ENCODE measurements at places on chromosomes 4 and X. TPM values are rescaled to one million over a fixed set of nuclear protein-coding genes. Genes with fewer than 3 reads are reported as not detected.

Gene SMIM10L2A
- total RNA-seq = 0.25 TPM

Gene PABPC5
- total RNA-seq = not detected

Gene NPNT
- total RNA-seq = not detected

Gene UGDH
- total RNA-seq = 31.3 TPM

Gene AMTN
- total RNA-seq = not detected

Gene MAGEE1
- 3.8 TPM for total RNA-seq

DNA sequence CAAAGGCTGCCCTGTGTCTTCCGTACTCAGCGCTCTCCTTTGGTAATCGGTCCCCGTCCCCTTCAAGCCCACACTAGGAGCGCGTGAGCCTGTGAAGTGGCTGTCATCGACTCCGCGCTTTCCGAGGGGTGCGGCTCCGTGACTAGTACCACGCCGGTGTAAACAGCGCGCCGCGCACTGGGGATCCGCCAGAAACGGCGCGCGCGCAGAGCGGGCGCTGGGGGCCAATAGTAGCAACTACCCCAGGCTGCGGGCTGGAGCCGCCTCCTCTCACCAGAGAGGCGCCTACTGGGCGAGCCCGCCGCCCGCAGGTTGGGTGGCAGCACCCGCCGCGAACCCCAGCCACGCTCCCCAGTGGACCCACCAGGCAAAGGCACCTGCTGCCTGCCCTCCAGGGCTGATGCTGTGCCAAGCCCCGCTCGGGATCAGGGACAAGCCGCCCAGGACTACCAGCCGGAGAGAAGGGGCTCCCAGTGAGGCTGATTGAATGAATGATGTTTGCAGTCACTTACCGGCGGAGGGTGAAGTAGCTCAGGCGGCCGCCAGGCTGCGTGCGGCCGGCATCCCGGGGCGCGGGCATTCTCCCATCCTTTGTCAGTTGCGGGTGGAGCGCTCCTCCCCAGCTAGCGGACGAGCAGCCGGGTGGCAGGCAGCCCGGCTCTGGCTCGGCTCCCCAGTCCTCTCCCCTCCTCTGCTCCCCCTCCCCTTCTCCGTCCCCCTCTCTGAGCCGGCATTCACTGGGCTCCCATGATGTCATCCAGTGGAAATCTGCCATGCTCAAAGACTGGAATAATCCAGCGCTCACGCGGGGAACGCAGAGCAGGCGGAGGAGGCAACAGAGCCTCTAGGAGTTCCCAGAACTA lies 370.3 kb upstream of the SMIM31 start:
- DNase-seq = peak; percentile 35

- DNase-seq = no peak
Measured at GRCh38 chr4:48258845-48259397, 10.7 kb downstream of the TEC start.

DNA sequence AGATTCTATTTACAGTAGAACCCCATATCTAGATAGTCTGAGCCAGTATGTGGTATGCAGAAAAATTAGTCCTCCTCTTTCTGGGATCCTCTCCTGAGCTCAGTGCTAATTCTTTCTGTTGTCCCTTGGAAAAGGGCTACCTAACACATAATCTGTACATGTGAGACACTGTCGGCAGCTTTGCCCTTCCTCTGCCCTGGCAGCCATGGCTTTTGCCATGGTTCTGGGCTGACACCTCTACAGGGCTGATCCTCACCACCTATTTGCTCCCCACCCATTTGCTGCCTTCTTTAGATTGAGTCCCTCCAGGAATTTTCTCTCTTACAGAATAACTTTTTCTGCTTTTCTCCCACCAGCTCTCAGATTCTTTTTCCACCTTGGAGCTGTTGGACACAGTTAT lies 64.7 kb upstream of the MAP9 start:
- no peak for DNase-seq

GRCh38 chrX:129738466-129739308 lies at the start of gene XPNPEP2:
Gene XPNPEP2, plus strand, starts transcription at chrX:129738979. Its CDS starts 235 bp downstream, at chrX:129739214.
- no peak for DNase-seq

DNA sequence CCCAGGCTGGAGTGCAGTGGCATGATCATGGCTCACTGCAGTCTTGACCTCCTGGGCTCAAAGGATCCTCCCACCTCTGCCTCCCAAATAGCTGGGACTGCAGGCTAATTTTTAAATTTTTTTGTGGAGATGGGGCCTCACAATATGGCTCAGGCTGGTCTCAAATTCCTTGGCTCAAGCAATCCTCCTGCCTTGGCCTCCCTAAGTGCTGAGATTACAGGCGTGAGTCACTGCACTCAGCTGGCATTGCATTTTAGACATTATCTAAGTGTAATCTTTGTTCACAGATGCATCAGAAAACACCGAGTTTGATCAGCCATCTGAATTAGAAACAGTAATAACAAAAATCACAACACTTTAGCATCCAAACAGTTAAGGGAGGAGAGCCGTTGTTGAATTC lies 53.4 kb upstream of the CBR4 start:
- no peak for DNase-seq

DNA sequence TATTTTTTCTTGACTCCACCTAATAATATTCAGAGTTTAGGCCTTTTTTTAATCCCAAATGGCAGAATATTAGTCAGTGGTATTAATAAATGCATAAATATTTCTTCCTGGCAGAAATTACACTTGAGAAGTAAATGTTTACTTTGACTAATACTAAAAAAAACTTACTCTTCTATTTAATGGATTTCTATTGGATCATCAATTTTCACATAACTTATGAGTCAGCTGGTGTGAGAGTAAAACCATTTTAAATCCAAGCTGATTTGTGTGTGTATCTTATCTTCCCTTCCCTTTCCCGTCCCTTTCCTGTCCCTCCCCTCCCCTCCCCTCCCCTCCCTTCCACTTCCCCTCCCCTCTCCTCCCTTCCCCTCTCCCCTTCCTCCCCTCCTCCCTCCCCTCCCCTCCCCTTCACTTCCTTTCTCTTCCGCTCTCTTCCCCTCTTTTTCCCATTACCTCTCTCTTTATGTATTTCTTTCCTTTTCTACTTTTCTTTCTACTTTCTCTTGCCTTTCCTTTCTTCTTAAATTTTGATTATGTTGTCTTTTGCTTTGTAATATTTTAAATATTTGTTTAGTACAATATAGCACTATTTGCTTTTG lies 630.1 kb upstream of the EPHA5 start:
- DNase-seq = no peak

DNA sequence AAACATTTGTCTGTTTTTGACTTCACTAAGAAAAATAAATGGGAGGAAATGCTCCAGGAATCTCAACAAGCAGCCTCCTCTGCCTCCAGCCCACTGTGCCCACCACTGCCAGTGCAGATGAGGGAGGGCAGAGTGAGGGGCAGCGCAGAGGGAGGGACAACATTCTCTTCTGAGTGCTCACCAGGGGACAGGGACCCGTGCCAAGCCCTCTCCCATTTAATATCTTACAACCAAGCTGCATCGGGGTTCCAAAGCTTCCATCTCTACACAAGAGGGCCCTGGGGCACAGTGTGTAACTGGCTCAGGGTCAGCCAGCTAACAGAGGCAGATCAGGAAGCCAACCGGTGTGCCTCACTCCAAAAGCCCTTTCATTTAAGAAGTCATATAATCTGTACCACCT lies 120.4 kb downstream of the NSUN7 start:
- DNase-seq = no peak

DNA sequence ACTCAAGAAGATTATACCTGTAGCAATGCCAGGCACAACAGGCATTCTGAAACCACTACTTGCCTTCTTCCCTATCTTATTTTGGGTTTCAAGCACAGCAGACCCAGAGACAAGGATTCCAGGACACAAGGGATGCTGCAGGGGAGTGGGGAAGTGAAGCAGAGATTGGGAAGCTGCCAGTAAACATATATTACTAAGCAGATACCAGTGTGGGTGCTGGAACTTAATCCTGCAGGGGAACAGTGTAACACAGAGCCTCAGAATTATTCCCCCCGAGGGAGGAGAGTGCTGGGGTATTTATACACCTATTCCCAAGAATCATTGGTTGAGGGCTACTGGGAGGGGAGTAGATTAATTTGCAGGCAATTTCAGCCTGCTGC lies 33.3 kb upstream of the MAML3 start:
- no peak for DNase-seq

DNA sequence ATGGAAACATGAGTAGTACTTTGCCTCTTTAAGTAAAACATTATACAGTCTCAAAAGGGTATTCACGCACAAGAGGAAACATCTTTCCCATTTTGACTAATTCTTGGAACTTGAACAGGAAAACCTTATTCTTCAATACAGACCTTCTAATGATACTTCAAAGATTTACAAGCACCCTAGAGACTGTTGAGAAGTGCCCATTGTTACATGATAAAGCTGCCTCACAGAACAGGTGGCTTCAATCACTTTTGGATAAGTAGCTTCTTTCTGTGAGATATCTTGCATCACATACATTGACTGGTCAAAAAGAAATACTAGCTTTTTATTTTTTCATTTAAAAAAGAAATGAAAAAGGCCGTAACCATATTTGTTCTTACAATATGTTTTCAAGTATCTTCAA lies 219.4 kb downstream of the EPHA5 start:
- no peak for DNase-seq

DNA sequence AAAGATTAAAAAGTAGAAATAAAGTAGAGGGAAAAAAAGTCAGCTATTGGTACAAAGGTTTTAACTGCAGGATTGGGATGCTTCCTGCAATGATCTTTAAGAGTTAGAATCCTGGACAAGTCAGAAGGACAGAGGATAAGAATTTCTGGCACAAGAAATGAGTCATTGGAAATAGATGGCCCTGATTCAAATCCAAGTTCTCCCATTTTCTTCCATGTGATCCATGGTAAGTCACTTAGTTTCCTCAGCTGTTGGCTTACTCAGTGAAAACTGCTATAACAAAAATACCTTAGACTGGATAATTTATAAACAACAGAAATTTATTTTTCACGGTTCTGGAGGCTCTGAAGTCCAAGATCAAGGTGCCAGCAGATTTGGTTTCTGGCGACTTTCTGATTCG lies 13.3 kb upstream of the TBC1D19 start:
- DNase-seq = no peak

DNA sequence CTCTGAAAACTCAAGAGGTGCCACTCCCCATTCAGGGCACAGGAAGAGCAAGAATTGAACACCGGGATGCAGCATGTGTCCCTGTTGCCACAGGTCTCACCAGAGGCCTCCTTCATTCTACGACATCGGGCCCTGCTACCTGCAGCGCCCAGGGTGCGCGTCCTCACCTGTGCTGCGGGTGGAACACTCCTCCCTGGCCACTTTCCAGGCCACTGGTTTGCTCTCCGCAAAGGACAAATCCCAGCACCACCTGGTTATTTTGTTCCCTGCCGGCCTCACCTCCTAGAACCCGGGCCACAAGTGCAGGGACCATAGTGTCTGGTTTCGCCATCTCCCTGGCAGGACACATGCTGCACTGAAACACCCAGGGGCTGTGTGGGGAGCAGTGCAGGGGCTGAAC lies 14.3 kb upstream of the FAM3A start:
- no peak for DNase-seq

DNA sequence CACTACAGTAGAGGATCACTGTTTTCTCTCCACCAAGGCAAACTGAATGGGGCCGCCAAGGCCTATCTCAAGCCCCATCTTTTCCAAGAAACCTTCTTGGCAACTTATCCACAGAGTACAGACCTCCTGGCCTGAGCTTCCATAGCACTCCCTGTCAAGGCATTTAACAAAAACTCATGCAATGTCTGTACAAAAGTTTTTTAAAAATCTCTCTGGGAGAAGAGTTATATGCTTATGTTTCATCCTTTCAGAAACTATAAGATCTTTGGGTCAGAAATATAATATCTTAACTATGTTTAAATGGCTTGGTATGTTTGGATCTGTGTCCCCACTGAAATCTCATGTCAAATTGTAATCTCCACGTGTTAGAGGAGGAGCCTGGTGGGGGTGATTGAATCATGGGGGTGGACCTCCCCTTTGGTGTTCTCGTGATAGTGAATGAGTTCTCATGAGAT lies 13.6 kb downstream of the ADAMTS3 start:
- DNase-seq = no peak

DNA sequence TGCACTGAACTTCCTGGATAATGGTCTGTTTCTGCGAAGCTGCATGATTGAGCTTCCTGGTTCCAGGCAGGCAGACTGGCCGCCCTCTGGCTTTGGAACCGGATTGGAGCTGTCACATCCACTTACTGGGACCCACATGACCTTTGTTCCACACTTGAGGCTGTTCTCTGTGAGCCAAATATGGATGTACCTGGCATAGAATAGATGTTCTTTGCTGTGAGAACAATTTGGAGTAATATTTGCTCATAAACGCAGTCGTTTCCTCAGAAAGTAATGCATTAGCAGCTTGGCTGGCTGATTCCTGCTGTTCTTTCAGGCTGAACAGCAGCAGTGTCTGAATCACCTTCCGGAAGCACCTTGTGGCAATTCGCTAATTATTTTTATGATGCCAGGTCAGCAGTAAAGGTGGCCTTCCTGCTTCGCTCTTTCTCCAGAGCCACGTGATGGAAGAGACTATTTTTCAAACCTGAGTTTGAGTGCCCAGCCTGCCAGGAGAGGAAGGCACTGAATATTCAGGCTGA lies 78.1 kb upstream of the BOD1L1 start:
- DNase-seq = no peak

DNA sequence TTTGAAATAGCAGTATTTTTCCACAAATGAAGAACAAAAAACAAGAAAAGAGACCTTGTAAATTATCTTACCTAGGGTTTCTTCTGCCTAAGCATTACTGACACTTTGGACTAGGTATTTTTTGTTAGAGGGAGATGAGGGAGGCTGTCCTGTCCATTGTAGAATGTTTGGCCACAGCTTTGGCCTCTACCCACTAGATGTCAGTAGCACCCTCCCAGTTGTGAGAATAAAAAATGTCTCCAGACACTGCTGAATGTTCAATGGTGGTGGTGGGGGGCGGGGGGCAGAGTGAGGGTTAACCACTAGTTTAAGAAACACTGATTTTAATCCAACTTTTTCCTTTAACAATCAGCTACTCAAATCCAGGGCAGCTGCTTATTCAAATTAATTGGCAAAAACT lies 25.8 kb downstream of the OTUD4 start:
- no peak for DNase-seq

DNA sequence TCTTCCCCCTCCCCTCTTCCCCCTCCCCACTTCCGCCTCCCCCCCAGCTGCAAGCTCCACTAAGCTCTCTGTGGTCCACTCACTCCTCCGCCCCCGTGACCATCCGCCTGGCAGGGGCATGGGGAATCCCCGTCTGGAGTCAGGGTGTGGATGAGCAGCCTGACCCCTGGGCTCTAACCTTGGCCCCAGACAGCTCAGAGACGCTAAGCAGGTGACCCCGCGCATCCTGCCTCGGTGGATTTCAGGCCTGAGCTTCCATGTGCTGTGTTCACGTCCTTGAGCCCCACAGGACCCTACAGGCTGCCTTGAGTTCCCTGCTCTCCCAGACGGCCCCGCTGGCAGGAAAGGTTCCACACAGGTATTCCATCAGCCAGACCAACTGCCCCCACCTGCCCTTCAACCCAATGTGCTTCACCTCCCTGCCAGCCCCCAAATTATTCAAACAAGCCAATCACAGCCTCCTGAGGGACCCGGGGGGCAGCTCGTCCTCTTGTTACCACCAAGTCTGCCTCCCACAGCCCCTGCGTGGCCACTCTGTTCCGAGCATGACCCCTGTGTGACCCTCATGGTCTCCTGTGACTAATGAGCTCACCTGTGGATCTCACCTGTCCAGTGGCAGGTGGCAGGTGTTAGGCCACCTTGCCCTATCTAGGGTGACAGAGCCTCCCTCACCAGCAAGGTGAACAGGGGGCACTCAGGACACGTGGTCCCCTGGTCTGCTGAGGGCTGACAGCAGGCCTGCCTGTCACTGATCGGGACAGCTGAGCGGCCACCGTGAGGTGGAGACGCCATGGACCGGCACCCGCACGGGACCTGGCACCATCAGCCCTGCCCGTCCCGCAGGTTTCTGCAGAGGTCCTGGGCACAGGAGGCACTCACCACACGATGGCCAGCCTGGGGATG lies 73.2 kb upstream of the MXD4 start:
- no peak for DNase-seq

GRCh38 chr4:176967586-176967985 lies 174.9 kb upstream of the VEGFC start:
- DNase-seq = no peak

All from activated CD4-positive, alpha-beta T cell treated with anti-CD3 and anti-CD28 coated beads for 36 hours (primary cell).